Immature natural killer cell (primary cell): ENCODE measurements at places on chromosomes 7 and 10.
A peak's percentile ranks its signal among the peaks of the same experiment; 100 is the strongest.

DNA sequence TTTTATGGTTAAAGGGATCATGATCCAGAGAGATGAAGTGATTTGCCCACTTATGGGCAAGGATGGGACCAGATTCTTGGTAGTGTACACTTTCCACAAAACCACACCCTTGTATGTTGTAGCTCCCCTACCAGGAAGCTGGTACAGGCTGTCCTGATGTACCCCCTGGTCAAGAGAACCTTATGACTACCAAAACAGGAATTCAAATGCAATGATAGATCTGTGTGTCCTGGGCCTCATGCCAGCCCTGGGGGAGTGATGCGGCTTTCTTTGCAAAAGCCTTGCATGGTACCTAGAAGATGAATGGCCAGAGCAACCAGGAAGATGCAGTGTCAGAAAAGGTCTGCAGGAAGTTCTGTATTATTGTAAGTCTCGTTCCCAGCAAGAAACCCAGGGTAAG lies 94.9 kb upstream of the AGK start:
- no peak for DNase-seq

GRCh38 chr10:119080521-119081259 lies at the start of gene EIF3A:
Gene EIF3A (minus strand): TSS chr10:119080817. CDS start chr10:119080676, 141 bp downstream.
- peak; percentile 94 for DNase-seq

DNA sequence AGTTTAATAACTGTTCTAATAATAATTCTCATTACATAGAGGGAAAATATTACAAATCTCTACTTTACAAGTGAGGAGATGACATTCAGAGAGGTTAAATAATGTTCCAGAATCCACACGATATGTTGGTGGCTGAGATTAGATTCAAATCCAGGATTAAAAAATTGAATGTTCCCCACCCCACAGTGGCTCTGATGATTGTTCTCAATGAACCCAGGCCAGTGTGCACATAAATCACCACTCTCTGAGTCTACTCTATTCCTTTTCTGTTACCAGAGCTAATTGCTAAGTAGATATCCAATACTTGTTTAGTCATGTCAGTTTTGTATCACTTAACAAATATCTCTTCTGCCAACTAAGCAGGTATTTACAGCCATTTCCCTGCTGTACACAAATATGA lies 281.0 kb downstream of the ABCA13 start:
- no peak for DNase-seq

- no peak for DNase-seq
Measured at GRCh38 chr7:111215550-111215949, 124.6 kb downstream of the LRRN3 start.

DNA sequence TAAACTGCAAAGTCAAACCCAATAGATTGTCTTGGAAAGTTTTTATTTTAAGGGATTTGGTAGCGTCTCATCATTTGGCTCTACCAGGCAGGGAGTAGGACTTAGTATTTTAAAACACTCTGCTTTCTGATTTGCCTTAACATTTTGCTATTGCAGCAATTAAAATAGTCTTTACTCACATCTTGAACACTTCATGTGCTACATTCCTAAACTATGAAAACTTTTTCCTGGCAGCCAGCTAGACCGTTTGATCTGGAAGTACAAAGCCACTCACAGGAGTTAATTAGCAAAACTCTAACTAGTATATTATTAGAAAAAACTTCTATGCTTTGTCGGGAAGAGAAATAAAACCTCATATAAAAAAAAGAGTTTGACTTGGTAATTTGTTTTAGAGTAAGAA lies 111.4 kb downstream of the TFPI2 start:
- no peak for DNase-seq

GRCh38 chr10:132608511-132609195 lies 71.1 kb downstream of the INPP5A start:
- DNase-seq, result no peak

DNA sequence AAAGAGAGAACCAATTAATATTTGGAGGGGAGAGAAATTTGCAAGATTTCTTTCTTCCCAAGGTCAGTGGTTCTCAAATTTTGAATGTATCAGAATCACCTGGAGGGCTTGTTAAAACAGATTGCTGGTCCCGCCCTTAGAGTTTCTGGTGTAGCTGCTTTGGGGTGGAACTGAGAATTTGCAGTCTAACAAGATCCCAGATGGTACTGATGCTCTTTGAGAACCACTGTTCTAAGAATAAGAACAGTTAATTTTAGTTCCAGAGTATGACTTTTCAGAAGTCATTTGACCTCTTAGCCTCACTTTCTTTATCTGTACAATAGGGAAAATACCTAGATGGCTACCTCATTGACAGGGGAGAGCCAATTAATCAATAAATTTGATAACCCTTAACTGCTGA lies 161.6 kb downstream of the PRKG1 start:
- no peak for DNase-seq

DNA sequence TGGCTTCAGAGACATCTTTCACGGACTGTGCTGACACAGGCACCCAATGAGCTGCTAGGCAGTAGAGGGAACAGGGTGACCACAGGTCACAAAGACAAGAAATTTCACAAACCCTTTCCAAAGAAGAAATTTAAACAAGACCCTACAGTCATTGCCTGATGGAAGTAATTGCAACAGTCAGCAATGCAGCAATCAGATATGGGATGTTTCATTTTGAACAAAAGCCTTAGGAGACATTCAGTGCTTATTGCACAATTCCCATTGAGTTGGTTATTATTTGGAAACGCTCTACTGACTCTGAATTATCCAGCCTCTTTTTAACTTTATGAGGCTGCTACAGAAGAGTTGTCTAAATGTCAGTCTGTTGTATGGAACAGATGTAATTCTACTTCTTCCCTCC lies 85.5 kb downstream of the ETV1 start:
- no peak for DNase-seq

GRCh38 chr7:116122972-116123595 lies 87.3 kb upstream of the TES start:
- no peak for DNase-seq

- DNase-seq, result no peak
Measured at GRCh38 chr7:144403102-144403501, 391 bp downstream of the NOBOX start.

DNA sequence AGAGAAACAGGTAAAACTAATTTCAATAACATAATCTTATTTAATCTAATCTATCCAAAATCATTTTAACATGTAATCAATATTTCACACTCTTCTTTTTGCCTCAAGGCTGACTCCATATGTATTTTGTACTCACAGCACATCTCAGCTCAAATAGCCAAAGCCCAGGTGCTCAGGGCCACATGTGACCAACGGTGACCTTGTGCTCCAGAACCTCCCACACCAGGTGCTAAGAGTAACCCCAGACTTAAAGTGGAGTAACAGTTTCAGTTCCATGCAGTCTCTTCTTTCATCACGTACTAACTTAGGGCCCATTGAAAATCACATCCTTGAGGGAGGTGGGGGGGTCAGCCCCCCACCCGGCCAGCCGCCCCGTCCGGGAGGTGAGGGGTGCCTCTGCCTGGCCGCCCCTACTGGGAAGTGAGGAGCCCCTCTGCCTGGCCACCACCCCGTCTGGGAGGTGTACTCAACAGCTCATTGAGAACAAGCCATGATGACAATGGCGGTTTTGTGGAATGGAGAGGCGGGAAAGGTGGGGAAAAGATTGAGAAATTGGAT lies 47.3 kb downstream of the NCAPG2 start:
- DNase-seq, result no peak

- DNase-seq, result peak; percentile 30
Measured at GRCh38 chr7:92691578-92691977, 101.4 kb upstream of the FAM133B start.

DNA sequence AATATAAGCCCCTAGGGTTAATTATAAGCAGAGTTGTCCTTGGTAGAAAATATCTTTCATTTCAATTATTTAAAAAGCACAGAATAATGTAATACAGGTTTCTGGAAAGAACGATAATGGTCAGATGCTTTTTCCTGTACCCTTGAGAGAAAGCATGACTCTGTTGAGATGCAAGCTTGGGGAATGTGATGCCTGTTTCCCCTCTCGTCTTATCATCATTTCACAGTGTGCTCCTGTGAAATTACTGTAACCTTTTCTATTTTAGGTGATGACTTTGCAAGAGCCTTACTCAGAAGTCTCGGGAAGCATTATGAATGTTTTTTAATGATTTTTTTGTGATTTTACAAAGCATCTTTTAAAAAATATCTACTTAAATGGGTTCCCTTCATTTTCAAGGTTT lies 243.0 kb downstream of the POLR1F start:
- DNase-seq, result no peak

DNA sequence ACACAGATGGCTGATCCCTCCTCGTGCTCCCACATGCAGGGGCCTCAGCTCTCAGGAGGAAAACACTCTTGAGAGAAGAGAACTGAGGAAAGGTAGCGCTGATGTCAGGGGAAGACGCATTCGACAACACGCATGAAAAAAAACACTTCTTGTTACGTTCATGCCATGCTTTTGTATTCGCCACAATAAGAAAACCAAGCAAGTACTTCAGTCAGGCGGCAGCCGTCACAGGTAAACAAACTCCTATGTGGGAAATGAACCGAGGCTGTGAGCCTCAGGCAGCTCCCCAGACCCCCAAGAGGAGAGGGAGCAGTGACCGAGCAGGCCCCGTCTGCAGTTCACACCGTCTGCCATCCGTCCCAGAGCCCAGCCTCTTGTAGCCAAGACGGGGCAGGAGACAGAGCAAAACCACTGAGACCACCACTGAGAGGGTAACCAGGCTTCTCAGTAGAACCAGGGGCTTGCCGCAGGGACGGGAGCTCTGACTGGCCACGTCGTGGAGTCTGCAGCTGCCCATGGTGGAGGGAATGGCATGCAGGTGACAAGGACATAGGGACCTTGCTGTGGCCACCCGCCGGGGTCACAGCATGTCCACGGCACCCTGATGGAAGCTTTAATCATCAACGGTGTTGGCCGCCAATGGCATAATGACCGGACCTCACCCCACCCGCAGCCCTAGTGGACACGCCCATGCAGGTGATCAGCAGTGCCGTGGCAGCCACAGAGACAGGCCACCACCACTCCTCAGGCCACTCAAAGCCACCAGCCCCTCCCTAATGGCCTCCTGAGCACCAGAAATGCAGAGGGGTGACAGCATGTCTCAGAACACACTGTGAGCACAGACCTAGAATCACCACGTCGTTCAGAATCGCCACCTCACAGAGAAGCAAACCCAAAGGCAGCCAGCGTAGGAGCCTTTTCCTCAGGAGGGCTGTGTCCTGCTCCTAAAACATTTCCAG lies 304.3 kb downstream of the PTPRN2 start:
- no peak for DNase-seq

- DNase-seq, result no peak
Measured at GRCh38 chr7:47536661-47537611, 45.0 kb downstream of the TNS3 start.

DNA sequence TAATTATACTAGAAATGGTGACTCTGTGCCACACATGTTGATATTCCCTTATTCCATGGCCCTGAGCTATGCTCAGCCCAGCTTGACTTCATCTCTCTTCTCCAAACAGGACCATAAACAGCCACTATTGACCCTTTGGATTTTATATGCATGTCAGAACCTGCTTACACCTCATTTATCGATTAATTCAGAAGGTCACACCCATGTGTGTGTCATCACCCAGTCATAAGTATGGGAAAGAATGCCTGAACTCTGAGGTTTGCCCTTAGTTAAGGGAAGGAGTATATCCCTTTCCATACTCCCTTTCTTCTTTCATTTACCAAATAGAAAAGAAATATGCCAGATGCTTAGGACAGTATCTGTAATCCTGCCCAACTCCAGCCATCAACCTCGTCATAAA lies 602.3 kb downstream of the SORCS3 start:
- DNase-seq, result no peak

GRCh38 chr7:94466516-94466915 lies 43.1 kb upstream of the CASD1 start:
- no peak for DNase-seq

DNA sequence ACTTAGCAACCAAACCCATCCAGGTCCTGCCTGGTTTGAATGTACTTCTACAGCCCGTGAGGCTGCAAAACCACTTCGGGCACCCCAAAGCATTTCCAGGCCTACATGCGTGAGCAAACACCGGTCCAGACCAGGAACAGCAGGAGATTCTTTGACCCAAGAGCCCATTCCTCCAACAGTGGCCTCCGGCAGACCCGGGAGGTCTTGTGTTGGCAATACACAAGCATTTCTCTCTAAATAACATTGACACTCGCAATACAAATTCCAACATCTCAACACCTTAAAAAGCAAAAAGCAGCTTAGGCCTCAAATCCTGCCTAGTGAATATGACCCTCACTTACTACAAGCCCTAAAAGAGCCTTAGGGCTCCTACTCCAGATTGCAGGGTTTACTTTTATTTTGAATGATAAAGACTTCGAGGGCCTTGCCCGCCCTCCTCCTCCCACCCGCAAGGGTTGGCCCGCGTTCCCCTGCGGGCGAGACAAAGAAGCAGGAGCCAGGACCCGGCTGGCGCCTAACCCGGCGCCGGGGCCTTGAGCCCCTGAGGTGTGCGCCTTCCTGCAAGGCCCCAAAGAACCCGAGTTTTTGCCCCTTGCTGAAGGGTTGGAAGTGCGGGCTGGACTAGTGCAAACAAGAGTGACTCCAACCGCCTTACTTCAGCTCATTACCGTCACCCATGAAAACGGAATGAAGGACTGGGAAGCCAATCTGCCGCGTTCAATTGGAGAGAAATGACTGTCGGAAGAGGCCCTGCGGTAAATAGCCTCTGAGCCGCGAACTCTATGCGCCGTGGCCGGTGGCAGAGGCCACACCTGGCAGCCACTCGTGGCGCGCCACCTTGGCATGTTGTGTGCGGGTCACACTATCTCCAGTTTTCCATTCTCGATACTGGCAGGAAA lies 3.4 kb upstream of the DLX6 start:
- DNase-seq, result no peak

DNA sequence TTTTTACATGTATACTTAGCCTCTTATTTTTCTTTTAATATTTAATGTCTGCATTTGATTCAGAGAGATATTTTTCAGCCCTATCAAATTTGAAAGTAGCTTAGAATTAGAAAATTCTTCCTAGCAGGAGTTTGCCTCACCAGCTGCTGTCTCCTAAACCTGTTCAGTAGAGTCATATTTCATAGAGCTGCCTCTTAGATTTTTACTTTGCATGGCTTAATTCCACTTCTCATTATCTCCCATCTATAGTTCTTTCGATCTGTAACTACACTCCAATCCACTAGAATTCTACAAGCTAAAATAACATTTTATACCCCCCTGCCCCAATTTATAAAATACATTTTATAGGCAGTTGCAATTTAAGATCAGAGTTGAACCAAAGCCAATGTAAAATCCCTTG lies 227.0 kb downstream of the ANK3 start:
- DNase-seq, result no peak

GRCh38 chr7:117730390-117730789 lies 142.9 kb downstream of the CTTNBP2 start:
- DNase-seq, result no peak

GRCh38 chr7:45937301-45937700 lies 16.2 kb upstream of the IGFBP3 start:
- DNase-seq, result no peak
